ENCODE measurements at places on chromosomes 11 and 22.
A peak's percentile ranks its signal among the peaks of the same experiment; 100 is the strongest.

DNA sequence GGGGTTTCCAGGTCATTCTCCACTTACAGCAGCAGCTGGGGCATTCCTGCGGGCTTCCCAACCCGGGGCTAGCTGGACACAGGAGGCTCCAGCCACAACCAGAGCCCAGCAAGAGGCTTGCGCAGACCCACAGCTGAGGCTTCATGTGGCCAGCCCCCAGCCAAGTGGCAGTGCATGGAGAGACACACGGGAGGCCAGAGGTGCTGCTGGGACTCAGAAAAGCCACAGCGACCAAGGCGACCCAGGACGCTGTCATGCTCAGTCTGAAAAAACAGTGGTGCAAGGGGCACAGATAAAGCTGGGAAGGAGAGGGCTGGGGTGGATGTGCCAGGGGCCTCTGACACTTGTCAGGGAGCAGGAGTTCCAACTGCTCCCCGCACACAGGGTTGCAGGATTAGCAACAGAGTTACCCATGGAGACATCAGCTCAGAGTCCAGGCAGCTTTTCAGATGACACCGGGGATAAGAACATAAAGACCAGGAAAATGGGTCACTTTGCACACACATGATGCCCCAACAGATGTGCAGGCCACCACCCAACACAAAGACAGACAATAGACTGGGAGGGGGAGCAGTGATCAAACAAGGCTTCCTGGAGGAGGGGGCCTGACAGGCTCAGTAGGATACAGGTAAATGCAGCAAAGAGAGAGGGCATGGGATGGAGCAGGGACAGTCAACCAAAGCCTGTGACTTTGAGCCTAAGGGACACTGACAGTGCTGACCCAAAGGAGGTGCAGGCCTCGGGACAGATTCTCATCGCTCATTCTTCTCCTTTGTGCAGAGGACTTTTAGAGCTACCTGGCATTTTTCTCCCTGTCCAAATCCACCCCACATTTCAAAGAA is 6.9 kb upstream of the NEAT1 start:
- no peak for DNase-seq

DNA sequence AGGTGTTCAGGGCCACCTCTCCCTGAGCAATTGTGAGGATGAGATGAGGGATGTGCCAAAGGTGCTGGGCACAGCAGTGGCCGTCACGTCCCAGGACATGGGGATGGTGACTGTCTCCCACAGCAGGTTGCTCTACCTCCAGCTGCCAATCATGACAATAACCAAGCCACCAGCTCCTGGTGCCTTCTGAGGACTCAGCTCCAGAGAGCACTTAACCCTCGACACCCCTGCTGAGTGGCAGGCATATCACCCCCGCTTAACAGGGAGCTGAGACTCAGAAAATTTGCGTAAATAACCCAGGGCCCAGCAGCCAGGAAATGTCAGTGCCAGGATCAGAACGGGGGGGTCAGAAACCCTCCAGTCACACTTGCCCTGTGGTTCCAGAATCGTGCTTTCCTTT is 8.4 kb upstream of the PNPLA5 start:
- DNase-seq = no peak

DNA sequence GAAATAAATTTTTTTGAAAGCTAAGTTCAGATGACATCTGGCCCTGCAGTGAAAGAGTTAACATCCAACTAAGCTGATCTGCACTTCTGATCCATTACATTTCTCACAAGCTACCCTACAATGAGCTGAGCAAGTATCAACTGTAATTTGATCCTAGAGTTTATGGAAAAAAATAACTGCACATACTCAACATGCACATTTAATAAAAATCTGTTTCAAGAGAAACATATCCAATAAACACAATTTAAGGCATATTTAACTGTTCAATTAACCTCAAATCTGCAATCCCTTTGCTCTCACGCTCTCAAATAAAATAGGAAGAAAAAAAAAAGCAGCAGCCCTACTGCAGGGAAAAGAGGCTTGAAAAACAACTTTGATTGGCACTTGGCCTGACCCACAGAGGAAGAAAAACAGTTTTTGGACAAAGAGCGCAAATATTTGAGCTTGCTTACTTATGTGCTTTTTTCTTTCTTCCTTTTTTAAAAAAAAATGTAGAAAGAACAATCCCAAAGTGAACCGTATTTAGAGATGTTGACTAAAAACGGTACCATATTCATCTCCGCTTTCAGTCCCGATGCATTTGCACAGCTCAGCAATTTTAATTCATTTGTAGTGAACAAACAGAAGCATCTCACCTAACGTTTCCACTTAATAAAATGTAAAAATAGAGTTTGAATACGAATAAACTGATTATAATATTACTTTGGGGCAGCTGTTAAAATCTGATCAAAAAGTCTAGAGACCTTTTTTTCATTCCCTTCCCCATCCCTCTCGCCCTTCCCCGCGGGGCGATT is 1.6 kb downstream of the SESN3 start:
- peak; percentile 53 for DNase-seq

DNA sequence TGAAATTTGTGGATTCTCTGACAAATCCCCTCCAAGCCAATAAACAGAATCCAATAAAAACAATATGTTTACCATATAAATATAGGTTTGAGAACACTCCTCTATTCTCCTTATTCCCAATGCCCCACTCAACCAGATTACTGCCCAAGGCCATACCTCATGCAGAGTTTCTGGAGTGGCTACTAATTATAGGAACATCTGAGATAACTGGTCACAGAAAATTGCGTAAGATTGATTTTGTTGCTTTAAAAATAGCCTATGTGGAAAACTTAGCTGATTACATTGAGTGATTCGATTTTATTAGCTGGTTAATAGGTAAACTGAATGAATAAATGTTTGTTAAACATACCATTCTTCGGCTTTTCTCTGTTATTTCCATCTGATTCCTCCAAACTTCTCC is 48.0 kb downstream of the ME3 start:
- no peak for DNase-seq

DNA sequence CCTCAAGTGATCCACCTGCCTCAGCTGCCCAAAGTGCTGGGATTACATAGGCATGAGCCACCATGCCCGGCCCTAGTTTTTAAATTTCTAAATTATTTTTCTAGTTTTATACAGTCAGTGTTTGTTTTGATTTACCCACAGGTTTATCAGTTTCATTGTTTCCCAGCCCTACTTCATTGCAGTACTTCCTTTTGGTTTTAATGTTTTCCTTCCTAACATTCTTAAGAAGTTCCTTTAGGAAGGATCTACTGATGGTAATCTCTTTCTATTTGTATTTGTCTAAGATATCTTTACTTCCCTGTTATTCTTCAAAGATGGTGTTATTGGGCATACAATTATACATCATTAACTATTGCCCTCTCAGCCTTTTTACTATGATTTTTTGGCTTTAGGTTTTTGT is 4.9 kb upstream of the EXT2 start:
- DNase-seq = no peak

GRCh38 chr11:116840224-116840745 is 2.9 kb upstream of the APOA1 start:
- no peak for DNase-seq

- no peak for DNase-seq
Observed at GRCh38 chr11:27496461-27496860, 10.1 kb downstream of the LIN7C start.

- DNase-seq = peak; percentile 92
Observed at GRCh38 chr11:75328426-75329277, 22.8 kb downstream of the ARRB1 start.

DNA sequence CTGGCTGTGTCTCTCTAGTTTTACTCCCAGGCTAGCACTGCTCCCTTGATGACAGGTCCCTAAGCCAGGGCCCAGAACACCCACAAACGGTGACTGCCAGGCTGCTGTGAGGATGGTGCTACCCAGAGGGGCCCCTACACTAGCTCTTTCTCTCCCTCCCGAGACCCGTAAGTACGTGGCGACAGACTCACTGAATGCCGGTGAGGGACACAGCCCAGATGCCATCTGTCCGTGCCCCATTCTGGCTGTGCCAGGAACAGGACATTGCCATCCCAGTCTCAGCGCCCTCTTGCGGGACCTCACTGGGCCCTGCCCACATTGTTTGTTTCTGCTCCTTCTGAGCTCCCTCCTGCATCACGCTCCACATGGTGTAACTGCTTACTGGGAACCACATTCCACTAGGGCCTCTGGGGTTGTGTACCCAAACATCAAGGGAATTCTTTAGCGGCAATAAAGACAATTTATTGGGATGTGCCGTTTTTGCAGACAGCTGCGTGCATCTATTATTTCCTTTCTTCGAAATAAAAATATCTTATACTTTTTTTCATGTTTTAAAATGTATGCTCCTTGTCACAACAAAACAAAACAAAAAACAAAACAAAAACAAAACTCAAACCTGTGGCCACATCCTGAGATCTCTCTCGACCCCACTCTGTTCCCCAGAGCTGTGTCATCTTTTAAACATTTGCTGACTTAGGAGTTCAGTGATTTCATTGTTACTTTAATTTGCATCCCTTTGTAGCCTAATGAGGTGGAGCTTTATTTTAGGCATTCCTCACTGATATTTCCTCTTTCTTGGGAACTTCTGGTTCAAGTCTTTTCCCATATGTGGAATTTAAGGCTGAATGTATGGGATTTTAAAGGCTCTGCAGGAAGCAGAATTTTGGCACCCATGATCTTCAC is 4.4 kb upstream of the TPCN2 start:
- DNase-seq = peak; percentile 18

GRCh38 chr11:123525097-123525496 is 95.0 kb downstream of the GRAMD1B start:
- DNase-seq = no peak

DNA sequence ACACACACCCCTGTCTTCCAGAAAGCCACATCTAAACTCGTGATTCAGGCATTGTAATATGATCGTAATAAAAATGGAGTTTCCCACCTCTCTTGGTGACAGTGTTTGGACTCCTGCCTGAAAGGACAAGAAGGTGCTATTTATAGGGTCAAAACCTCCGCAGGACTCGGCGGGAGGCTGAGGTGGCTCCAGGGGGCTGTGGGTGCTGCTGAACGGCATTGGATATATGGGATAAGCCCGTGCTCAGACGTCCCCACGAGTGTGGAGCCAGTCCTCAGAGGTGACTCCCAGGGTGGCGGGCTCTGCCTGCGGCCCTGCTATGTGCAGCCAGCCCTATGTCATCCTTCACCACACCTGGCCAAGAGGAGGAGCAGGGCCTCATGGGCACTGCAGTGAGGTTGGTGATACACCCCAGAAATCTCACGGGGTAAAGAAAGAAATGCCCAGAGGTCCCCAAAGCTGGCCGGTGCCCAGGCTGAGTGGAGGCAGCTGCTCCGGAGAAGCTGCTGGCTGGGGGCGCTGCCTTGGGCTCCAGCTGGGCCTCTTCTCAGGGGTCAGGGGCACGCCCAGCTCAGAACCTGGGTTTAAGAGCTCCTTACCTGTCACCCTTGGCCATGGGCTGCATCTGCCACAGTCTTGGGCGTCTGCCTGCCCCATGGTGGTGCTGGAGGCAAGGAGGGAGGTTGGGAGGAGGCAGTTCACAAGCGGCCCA is 5.1 kb upstream of the OSBPL5 start:
- no peak for DNase-seq

DNA sequence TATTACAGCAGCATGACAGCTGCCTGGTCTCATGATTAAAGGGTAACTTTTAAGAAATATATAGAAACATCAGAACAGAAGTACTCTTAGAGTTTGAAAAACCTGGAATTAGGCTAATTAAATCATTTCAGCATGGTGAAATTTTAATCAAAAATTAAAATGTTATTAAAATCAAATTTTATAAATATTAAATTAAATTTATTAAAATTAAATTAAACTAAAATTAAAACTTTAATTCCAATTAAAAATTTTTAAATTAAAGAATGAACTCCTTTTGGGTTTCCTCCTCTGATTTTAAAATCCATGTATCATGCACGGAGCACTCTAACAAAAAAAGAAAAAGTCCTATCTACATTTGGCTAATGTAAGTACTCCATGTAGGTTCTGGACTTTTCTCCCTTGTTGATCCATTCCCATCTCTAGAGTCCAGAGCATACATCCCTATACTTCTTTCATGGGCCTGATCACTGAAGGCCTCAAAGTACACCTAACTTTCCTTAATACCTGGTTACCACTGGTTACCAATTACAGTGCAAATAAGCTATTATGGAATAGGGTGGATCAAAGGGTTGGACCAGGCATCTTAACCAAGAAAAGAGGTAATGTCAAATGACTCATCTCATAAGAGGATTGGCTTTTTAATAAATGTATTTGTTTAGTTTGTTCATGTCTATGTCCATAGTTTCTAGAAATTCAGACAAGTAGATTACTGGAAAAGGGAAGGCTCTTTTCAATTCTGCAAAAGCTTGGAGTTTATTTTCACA is 48.4 kb upstream of the MUC15 start:
- DNase-seq = no peak

DNA sequence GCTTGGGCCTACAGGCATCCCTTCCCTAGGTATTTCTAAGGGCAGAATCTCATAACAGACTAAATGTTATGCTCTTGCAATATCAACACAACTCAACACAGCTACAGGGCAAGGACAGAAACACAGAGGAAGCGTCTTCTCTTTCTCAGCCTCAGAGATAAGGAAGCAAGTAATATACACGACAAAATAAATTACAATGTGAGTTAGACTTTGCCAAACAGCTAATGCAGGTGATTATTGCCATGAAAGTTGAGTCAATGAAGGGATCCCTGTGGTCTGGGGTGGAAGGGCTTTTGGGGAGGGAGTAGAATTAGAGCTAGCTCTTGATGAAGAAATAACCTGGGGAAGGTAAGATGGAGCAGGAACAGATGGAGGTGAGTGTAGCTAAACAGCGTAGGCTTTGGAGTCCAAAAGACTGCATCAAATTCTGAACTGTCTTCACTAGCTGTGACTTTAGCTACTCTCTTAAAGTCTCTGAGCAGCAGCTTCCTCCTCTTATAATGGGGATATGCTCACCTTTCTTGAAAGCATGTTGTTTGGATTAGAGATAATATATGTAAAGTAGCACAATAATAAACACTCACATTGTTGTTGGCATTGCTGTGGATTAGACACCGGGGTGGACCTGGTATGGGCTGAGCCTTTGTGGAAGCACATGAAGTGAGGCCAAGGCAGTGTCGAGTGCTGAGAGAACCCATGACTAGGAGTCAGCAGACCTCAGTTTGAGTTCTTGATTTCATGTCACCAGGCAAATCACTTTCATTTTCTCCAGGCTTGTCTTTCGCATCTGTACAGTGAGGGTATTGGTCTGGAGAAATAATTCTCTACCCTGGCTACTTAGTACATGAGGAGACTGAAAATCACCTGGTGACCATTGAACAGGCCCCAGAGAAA is 41.0 kb upstream of the AQP11 start:
- DNase-seq = no peak

DNA sequence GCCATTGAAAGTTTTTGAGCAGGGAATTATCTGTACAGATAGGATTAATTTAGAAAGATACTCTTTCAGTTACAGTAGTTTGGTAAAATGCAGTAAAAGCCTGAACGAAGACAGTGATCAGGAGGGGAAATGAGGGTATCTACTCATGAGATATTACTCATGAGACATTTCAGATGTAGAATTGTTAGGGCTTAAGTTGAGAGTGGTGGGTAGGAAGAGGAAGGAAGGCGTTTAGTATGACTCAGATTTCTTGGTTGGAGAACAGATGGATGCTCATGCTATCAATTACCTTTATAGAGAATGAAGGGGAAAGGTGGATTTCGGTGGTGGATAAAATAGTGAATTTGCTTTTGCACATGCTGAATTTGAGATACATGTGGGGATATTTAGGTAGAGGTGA is 15.8 kb downstream of the CCDC81 start:
- no peak for DNase-seq

- DNase-seq = no peak
Observed at GRCh38 chr22:26743149-26743548, 85.8 kb downstream of the MIAT start.
